EL (cell line): ENCODE measurements at places on chromosomes 6 and 20.
A peak's percentile ranks its signal among the peaks of the same experiment; 100 is the strongest.

DNA sequence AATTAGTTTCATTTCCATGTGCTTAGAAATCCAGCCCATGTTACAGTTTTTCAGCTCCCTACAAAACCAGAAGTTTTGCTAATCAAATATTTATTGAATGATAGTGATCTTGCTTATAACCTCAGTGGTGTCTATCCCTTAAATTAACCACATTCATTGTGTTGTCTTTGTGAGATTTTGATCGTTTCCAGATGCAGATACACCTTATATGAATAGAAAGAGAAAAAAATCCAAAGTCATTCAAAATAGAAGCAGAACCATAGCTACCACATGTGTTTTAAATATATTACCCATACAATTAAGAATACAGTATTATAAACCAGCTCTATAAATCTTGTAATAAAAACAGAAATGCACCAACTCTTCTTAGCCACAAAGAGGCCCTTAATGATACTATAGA, 60.6 kb upstream of the RREB1 start:
- DNase-seq = no peak

- peak; percentile 56 for DNase-seq
Measured at GRCh38 chr6:100833972-100834574, 47.1 kb downstream of the ASCC3 start.

- no peak for DNase-seq
Measured at GRCh38 chr20:63900413-63900812, 5.5 kb downstream of the DNAJC5 start.

DNA sequence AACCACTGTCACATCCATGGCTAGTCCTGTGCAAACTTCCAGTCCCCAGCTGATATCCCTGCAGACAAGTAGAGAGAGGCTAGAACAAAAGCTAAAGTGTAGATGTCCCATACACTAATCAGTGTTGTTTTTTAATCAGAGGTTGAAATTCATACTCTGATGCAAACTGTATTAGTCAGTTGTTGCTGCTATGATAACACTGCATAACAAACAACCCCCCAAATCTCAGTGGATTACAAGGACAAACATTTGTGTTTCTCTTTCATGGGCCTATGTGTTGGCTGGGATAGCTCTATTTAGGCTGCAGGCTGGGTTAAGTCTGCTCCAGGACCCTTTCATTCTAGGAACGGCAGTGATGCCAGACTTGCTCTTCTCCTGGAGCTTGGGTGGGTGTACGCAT, 26.8 kb downstream of the BNIP5 start:
- DNase-seq = no peak

DNA sequence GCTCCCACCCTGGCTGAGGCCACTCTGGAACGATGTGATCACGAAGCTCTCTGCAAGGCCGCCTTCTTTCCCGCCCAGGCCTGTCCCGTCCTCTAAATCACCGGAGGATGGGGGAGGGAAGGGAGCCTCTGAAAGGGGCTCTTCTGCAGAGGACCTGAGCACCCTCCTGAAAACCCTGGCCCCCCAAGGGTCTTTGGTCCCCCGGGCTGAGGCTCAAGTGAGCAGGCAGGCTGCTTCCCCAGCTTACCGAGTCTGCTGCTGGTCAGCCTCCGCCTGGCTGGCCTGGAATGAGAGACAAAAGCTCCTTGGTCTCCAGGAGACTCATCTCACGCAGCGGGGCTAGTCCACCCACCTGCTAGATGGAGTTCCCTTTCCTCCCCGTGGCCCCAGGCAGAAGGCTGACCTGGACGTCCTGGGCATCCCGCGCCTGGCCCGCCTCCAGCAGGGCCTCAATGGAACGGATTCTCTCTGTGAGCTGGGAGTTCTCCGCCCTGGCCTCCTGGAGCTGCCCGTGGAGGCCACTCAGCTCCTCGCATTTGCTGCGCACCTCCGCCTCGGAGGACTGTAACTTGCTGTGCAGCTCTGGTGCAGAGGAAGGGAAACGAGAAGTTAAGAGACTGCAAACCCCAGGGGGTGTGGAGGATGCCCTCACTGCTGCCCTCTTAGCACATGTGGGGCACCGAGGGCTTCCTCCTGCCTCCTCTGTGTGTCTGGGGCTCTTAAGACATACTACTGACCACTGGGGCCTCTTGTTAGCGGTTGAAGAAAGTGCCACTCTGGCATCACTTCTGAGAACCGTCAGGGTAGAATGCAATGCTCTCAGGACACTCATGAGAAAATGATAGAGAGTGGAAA, 54.7 kb downstream of the RRBP1 start:
- DNase-seq = no peak

DNA sequence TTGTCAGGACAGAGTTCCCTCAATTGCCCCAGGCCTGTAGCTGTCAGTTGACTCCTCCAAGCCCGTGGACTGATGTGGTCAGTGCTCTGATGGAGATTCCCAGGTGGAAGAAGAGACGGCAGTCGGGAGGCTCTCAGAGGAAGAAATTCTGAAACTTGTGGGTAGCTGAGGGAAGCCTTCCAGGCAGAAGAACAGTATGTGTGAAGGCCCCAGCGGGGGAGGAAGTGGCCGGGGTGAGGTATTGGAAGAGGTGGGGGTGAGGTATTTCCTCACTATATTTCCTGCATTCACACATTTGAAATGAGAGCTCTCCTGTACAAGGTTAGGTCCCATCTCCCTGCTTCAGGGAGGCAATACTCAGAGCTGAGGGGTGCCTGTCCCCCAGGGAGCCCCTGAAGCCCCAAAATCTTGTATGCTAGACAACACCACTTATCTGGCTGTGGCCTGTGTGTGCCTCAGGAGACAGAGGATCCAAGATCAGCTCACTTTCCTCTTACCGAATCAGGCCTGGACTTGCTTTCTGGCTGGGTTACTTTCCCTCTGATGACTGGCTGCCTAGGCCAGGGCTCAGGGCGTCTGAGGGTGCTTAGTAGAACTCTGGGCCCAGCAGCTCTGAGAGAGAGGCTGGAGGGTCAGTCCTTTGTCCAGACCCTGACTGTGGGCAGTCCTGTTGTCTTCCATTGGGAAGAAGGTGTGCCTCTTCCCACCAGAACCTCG, 49.3 kb upstream of the MYL9 start:
- DNase-seq = peak; percentile 67

DNA sequence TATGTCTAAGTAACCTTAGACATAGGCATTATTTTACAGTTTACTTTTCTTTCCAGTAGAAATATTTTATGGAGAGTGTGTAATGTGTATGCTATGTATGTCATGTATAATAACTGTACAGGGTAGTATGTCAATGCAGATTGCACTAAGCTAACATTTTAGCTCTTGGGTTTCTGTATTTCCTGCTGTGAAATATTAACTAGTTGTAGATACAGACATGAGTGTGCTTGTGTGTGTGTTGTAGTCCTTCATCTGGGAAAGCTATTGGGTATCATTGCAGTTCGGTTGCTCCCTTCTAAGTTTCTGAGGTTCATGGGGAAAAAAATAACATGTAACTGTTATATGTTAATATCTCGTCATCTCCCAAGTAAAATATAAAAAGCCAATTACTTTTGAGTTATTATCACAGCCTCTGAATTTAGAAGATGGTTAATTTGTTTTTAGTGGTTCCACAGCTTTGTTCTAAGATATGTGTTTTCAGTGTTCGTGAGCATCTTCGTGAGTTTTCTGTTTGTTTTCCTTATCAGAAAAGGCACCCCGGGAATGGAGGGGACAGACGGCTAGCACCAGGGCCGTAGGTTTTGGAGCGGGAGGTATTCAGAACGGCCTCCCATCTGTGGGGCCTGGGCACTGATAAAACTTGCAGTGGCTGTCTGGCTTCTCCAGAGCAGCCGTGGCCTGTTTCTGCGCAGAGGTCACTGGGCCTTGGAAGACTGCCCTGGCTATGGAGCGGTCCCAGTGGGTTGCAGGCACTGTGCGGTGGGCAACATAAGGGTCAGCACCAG, 215.0 kb downstream of the ARID1B start:
- DNase-seq = peak; percentile 18

GRCh38 chr6:144049386-144049785, 41.3 kb upstream of the PLAGL1 start:
- DNase-seq = no peak

DNA sequence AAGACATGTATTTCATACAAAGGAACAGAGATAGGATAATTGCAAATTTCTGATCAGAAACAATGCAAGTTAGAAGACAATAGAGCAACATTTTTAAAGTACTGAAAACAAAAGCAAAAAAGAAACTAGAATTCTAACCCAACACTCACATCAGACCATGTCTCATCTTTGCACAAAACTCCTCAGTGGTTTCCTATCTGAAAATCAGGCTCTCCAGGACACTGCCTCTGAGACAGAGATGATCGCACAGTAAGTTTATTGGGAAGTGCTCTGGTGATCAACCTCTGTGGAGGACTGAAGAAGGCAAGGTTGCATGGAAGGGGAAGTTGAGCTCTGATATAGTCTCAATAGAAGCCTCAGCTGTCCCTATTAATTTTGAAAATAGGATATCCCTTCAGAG, 2.3 kb upstream of the TTBK1 start:
- DNase-seq = no peak

- no peak for DNase-seq
Measured at GRCh38 chr6:63816982-63817436, 181.4 kb downstream of the PHF3 start.

DNA sequence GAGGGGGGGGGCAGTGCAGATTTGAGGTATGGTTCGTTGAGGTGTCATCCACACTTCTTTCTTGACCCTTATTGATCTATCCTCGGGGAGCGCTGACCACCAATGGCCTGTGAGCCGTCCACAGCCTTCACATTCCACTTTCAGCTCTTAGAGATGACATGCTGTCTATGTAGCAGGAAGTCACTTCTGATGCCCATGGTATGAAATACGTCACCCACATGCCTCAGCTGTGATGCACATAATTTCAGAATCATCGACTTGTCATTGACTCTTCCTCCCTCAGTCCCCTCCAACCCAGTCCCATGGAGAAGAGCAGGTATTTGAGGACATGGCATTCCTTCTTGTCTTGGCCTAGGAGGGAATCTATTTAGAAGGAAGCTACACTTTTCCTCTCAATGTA, 4.7 kb upstream of the ADGRF5 start:
- DNase-seq = peak; percentile 84

- no peak for DNase-seq
Measured at GRCh38 chr6:95865857-95866256, 149.9 kb upstream of the FUT9 start.

DNA sequence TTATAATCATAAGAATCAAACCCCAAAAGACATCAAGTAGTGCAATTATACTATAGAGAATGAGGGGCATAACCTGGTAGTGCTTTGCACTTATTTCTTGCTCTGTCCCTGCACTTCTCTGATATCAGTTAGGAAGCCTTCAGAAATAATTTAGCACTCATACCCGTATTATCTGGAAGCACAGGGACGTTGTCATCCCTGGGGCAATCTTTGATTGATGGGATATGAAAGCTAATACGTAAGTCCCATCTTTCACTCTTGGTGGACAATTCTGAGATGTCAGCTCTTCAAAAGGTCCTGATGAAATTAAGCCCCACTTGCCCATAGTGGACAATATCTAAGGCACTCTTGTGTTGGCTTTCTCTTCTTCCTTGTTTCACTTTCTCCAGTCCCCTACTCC, 144.9 kb downstream of the HACE1 start:
- no peak for DNase-seq

DNA sequence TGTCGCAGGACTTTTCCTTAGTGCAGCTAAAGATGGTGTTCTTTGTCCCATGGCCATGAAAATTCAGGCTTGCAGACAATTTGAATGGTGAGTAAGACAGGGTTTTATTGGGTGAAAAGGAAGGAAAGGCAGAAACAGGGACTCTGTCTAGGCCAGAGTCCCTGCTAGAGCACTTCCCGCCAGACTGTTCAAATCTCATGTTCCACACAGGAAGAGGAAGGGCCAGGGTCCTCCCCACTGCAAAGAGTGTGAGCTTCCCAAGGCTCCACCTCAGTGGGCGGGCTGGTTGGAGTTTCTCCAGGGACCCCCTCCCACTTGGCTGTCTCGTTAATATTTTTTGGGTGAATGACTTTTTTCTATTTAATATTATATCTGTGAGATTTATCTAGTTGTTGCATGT, 29.0 kb downstream of the COL19A1 start:
- DNase-seq = no peak

DNA sequence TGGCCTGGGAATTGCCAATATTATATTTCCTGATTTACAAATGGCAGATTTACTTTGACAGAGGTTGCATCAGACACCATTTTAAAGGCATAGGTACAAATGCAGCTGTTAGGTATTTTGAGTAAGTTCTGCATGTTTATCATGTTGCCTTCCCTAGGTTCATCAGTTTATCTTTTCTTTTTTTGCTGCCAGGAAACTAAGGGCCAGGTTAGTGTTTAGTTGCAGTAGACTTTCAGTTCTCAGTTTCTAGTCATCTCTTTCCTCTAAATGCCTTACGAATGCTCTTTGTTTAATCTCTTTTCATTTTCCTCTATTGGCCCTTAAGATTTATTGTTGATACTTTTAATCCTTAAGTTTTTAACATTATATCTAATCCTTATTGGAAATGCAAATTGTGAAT, 129.9 kb downstream of the SMAP1 start:
- no peak for DNase-seq

GRCh38 chr20:2237059-2237458, 58.7 kb upstream of the TGM3 start:
- peak; percentile 99 for DNase-seq

- no peak for DNase-seq
Measured at GRCh38 chr6:16441262-16441661, 202.9 kb downstream of the GMPR start.
